ENCODE measurements at places on chromosomes 16 and 17. TPM values are rescaled to one million over a fixed set of nuclear protein-coding genes. Genes with fewer than 3 reads are reported as not detected.

DNA sequence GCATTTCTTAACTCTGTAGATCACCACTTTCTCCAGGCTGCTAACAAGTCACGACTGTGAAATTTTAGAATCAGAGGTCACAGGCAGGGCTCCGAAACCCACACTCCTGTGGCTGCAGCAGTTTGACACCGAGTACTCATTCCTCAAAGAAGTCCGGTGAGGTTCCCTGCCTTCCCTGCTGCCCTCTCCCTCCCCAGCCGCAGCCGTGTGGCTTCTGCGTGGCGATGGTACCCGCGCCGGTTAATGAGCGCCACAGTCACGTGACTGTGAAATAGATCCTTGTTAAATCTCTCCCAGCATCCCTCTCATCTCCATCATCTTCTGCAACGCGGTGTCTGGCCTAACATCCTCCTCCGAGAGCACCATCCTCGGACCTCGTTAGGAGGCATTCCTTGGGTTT is 65.2 kb upstream of the ENDOV start:
- no peak for DNase-seq

GRCh38 chr17:6374761-6375312 is 60.1 kb downstream of the AIPL1 start:
- DNase-seq = no peak

DNA sequence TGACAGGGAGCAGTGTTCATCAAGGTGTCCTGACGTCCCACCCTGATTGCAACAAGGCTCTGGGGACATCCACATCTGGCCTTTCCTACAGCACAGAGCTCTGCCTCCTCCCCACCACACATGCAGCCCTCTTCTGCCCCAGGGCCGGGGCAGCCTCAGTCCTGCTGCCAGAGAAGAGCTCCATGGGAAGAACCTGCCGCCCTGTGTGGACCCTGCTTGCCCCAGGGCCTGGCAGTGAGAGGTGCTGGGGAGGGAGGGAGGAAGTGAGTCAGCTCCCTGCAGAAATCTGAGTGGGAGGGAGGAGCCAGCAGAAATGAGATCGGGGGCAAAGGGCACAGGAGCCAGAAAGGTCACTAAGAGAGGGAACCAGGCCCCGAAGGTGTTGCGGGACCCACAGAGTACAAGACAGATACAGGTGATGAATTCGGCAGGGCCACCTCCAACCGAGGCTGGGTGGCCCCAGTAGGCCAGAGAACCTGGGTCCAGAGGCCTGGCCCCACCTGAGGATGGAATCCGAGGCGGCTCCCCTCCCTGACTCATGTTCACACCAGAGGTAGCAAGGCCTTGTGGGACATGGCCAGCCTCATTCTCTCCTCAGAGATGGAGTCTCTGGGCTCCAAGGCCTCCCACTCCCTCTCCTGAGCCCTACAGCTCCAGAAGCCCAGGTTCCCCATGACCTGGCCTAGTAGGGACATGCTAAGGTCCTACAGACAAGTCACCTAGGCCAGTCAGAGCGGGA is 24.8 kb downstream of the MYO18A start:
- no peak for DNase-seq

DNA sequence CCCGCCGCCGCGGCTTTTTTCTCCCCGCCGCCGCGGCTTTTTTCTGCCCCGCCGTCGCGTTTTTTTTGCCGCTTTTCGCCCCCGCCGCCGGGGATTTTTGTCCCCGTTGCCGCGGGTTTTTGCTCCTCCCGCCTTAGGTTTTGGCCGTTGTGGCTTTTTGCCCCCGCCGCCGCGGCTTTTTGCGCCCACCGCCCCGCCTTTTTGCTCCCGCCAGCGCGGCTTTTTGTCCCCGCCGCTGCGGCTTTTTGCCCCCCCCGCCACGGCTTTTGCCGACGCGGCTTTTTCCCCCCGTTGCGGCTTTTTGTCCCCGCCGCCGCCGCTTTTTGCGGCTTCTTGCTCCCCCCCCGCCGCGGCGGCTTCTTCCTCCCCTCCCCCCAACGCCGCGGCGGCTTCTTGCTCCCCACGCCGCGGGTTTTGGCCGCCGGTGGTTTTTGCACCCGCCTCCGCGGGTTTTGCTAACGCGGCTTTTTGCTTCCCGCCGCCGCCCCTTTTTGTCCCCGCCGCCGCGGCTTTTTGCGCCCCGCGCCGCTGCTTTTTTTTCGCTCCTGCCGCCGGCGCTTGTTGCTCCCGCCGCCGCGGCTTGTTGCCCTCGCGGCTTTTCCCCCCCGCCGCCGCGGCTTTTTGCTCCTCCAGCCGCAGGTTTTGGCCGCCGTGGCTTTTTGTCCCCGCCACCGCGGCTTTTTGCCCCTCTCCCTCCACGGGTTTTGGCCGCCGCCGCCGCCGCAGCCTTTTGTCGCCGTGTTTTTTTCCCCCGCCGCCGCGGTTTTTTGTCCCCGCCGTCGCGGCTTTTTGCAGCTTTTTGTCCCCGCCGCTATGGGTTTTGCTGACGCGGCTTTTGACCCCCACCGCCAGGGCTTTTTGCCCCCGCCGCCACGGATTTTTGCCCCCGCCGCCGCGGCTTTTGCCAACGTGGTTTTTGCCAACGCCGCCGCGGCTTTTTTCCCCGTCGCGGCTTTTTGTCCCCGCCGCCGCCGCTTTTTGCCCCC is 150.3 kb downstream of the KCNJ18 start:
- DNase-seq = no peak

GRCh38 chr17:26782153-26782552 is 511.8 kb upstream of the WSB1 start:
- no peak for DNase-seq

- DNase-seq = peak; percentile 25
Measured at GRCh38 chr16:19523184-19523558, 571 bp upstream of the CCP110 start.

- DNase-seq = no peak
Measured at GRCh38 chr17:58911741-58912343, 156.2 kb downstream of the PPM1E start.

DNA sequence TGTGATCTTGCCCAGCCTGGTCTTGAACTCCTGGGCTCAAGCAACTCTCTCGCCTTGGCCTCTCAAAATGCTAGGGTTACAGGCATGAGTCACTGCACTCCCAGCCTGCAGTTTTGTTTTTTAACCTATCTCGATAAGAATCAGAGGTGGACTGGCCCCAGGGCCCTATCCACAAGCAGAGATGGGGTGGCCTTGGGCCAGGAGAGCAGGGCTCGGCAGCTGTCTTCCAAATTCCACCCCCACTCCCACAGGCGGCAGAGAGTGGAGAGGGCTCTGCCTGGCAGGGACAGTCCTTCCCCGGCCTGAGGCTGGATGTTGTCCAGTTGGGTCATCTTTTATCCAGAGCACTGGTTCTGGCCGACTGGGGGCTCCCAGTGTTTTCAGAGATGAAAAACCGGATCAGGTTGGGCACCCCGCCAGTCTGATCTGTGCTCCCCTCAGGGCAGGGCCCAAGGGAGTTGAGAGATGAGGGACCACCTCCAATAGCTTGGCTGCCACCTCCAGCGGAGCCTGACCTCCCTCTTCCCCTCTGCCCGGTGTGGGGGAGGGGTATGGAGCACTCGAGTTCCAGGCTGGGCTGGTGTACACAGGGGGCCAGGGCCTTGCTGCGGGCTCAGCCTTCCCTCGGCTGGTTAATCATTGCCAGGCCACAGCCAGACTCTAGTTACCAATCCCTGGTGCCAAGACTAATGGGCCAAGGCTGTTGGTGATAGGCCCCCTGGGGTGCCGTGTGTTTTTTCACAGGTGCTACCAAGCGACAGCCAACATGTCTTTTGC is 30.3 kb upstream of the MYO15B start:
- peak; percentile 60 for DNase-seq

- DNase-seq = no peak
Measured at GRCh38 chr17:17154981-17155380, 51.2 kb downstream of the PLD6 start.

- DNase-seq = no peak
Measured at GRCh38 chr17:21176773-21177395, 37.1 kb downstream of the TMEM11 start.

DNA sequence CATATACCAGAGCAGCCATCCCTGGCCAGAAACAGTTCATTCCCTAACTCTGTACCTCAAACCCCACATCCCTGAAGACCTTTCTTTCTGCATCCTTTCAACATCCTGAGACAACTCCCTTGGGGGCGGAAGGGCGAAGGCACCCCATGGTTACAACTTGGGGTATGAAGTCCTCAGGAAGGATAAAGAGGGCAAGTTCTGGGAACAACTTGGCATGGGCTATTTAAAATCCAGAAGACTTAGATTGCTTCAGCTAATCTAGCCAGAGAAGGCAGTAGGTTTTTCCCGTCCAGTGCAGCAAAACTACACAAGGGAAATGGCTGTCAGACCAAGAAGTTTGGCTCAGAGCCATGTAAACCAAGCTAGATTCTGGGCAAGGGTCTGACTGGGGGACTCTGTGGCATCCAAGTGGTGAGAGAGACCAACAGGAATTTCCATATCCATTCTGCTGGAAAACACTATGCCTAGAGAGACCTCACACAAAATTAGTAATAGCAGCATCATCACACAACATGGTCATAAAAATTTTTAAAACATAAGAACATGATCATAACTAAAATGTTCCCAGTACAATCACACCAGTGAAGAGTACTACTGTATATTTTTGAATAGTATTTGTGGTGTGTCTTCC is 113.2 kb downstream of the CDYL2 start:
- no peak for DNase-seq

GRCh38 chr17:83161298-83162034 is 82.1 kb downstream of the METRNL start:
- DNase-seq = peak; percentile 67

The CACNG1 gene
- total RNA-seq = not detected

The COX10 gene
- 7.5 TPM for total RNA-seq

The RAB37 gene
- total RNA-seq = 0.47 TPM

The CHST4 gene
- total RNA-seq = not detected
